ENCODE measurements at places on chromosomes 16 and 17.

- DNase-seq, result no peak
These were observed 435 bp downstream of the RAB40C start for GRCh38 chr16:590188-590814.

DNA sequence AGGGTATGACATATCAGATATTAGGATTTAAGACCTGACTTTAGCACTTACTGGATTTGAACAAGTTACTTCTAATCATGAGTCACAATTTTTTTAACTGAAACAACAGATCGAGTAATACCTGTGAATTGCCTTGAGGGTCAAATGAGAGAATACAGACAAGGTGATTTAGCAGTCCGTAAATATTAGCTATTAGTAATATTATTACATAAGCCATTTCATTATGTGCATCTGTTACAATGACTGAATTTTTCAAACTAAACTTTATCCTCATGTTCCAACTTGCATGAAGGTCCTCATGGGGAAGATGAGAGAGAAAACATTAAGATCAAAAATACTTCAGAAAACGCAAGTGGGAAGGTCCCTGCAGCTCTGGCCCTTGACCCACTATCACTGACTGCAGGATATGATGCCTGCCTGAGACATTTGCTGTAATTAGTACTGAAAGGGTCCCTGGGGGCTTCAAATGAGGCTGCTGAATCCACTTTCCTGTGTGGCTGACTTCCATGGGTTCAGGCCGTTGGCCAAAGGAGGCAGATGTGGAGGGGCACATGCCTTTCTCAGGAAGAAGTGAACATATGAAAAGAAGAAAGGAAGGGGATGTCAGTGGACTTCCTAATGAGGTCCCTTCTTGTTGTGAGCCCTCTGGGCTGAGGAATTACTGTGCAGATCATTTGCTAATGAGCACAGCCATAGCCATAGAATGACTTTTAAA lies 441.7 kb downstream of the CDH11 start:
- no peak for DNase-seq

- no peak for DNase-seq
These were observed 218.0 kb downstream of the NTN1 start for GRCh38 chr17:9239246-9239792.

- DNase-seq, result no peak
These were observed 64.2 kb downstream of the BMERB1 start for GRCh38 chr16:15498427-15499175.

DNA sequence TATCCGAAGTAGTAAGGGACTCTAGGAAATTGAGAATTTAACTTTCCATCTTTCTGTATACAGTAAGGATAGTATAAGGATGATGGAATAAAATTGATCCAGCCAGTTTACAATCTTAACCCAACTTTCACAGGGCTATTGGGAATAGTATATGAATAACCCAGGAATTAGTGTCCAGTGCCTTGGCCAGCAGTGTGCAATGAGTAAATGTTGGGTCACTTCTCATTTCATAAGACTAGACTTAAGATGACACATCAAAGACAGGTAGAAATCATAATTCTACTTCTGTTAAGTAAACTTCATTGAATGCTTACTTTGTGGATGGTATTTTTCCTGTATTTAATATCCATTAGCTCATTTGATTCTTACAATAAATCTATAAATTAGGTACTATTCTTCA lies 949.6 kb upstream of the GOT2 start:
- DNase-seq, result no peak

DNA sequence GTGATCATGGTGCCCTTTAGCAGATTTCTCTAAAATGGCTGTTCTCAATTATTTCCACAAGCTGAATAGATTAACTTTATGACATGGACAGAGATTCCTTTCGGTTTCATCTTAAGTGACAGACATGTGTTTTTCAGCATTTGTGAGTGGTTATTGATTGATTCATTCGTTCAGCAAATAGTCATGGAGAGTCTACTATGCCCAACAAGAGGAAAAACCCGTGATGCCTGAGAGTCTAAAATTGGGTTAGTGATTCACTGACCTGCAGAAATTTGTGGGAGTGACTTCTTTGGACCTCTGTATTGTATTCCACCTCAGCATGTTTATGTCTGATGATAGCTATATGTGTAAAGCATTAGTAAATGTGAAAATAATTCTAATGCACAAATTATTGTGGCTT lies 28.0 kb upstream of the DUSP14 start:
- DNase-seq, result no peak

DNA sequence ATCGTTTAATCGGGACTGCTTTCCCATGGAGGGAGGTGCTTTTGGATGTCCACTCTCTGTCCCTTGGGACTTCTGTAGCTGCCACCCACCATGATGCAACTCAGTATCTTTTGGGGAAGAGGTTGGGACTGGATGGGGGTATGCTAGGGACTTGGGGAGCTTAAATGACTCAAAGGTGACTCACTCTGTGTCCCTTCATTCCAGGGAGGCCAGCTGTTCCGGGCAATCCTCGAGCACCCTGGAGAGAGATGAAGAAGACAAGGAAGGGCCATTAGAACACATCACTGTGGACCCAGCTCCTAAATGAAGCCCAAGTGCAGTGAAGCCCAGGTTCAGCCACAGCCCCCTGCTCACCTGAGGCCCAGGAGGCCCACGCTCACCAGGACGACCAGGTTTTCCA lies 4.6 kb downstream of the COL1A1 start:
- no peak for DNase-seq

DNA sequence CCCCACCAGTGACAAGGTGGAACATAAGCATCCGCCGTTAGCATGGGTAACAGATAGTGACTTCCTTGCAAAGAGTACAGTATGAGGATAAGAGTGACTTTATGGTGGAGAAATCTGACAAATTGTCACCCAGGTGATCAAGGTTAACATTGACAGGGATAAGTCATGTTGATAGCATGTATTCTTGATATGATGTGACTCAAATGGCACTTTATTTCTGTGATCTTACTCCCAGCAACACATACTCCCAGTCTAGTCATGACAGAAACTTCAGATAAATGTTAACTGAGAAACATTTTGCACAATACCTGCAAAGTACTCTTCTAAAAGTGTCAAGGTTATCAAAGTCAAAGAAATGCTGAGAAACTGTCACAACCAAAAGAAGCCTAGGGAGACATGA lies 588.6 kb upstream of the KIF2B start:
- no peak for DNase-seq

GRCh38 chr16:51982715-51983680 lies 563.9 kb downstream of the TOX3 start:
- DNase-seq, result no peak

All from NCI-H2081 treated with DMSO at 0.1 percent for 48 hours (cell line).